ENCODE measurements at places on chromosomes 7 and 10. TPM values are rescaled to one million over a fixed set of nuclear protein-coding genes. Genes with fewer than 3 reads are reported as not detected.

DNA sequence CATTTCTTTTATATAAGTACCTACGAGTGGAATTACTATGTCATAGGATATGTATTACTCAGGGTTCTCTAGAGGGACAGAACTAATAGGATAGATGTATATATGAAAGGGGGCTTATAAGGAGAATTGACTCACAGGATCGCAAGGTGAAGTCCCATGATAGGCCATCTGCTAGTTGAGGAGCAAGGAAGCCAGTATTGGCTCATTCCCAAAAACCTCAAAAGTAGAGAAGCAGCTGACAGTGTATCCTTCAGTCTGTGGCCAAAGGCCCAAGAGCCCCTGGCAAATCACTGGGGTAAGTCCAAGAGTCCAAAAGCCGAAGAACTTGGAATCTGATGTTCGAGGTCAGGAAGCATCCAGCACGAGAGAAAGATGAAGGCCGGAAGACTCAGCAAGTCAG lies 59.8 kb downstream of the GALNT17 start:
- no peaks in the 10 kb centered on the region for H3K36me3 ChIP-seq
- H3K27ac ChIP-seq, result no peak overlapping the region
- no peaks in the 10 kb centered on the region for H3K27me3 ChIP-seq

- H3K27me3 ChIP-seq, result peaks cover 10% of the 10 kb centered on the region
- no peak overlapping the region for H3K4me3 ChIP-seq
- peaks cover 17% of the 10 kb centered on the region for H3K4me1 ChIP-seq
Measured at GRCh38 chr7:90242369-90243168, 2.4 kb upstream of the CFAP69 start.

TRIM73 gene
- total RNA-seq, result 19.1 TPM

DNA sequence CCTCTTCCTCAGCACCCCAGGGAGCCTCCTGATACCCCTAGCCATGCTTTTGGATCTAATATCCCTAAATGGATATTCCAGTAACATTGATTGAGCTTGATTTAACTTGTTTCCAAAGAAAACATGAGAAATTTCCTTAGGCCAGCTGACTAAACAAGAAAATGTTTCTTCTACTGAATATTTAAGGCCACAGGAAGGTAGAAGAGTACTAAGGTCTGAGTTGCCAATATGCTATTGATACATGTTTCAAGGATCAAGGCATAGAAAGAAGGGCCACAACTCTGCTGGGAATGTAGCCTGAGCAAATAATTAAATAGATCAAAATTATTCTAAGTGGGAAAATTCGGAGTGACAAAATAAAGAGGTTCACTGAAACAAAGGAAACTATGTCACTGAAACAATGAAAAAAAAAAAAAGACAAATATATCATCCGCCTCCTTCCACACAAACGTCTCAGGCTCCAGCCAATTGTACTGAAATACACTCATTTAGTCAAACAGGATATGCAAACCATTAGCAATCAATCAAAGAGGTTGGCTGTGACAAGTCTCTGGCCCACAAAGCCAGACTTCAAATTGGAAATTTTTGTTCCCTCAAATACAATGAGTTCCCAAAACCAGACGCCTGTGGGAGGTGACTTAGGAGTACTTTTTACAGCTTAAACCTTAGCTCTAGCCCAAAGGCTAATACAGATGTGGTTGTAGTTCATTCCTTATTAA lies 396.2 kb downstream of the HTR7 start:
- no peak overlapping the region for H3K4me3 ChIP-seq
- no peaks in the 10 kb centered on the region for H3K36me3 ChIP-seq
- H3K27me3 ChIP-seq, result no peaks in the 10 kb centered on the region
- H3K4me1 ChIP-seq, result no peaks in the 10 kb centered on the region
- no peak overlapping the region for H3K27ac ChIP-seq

GRCh38 chr10:45444976-45445898 lies 71.2 kb downstream of the ALOX5 start:
- H3K36me3 ChIP-seq, result no peaks in the 10 kb centered on the region
- DNase-seq, result no peak
- no peak overlapping the region for H3K4me3 ChIP-seq
- no peak overlapping the region for H3K27ac ChIP-seq
- H3K27me3 ChIP-seq, result no peaks in the 10 kb centered on the region
- no peaks in the 10 kb centered on the region for H3K4me1 ChIP-seq

DNA sequence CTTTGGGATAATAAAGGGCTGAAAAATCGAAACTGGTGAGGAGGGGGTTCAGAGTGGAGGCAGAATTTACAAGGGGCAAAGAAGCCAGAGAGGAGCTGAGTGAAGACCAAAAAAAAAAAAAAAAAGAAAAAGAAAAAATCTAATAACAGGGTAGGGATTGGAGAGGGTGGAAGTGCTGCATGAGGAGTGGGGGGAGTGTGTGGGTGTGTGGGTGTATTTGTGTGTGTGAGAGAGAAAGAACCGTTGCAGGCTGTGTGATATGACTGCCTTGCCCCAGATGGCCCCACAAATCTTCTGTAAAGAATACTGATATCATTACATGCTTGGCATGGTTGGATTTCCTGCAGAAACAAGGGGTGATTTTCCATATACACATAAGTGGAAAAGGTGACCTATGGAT lies 207.8 kb upstream of the IMMP2L start:
- H3K27ac ChIP-seq, result no peak overlapping the region
- no peaks in the 10 kb centered on the region for H3K36me3 ChIP-seq
- H3K4me1 ChIP-seq, result no peaks in the 10 kb centered on the region
- no peak for DNase-seq

GRCh38 chr10:983971-984655 lies 4.1 kb upstream of the GTPBP4 start:
- H3K27me3 ChIP-seq, result no peaks in the 10 kb centered on the region
- peaks cover 13% of the 10 kb centered on the region for H3K4me1 ChIP-seq
- DNase-seq, result no peak

PLAU gene
- not detected for total RNA-seq

GRCh38 chr7:1544178-1544895 lies 11.7 kb downstream of the TMEM184A start:
- no peaks in the 10 kb centered on the region for H3K4me1 ChIP-seq
- H3K4me3 ChIP-seq, result no peak overlapping the region
- no peaks in the 10 kb centered on the region for H3K27me3 ChIP-seq
- H3K27ac ChIP-seq, result no peak overlapping the region

CC2D2B gene
- not detected for total RNA-seq

DNA sequence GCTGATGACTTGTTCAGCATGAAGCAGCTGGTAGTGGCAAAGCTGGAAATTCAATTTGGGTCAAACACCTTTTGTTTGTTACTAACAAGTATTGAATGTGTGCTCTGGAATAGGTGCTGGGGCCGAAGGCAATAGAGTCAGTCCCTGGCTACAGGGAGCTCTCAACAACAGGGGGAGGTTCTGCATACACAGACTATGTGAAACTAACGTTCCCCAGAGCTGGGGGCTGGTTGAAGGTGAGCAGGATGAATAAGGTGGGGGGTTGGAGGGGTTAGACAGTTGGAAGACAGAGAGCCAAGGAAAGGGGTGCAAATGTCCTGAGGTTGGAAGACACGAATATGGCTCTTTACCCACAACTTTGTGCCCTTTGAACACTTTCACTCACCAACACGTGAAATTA lies 84.1 kb upstream of the PLPP4 start:
- no peaks in the 10 kb centered on the region for H3K4me1 ChIP-seq
- H3K36me3 ChIP-seq, result no peaks in the 10 kb centered on the region
- H3K27ac ChIP-seq, result no peak overlapping the region
- H3K4me3 ChIP-seq, result no peak overlapping the region

DNA sequence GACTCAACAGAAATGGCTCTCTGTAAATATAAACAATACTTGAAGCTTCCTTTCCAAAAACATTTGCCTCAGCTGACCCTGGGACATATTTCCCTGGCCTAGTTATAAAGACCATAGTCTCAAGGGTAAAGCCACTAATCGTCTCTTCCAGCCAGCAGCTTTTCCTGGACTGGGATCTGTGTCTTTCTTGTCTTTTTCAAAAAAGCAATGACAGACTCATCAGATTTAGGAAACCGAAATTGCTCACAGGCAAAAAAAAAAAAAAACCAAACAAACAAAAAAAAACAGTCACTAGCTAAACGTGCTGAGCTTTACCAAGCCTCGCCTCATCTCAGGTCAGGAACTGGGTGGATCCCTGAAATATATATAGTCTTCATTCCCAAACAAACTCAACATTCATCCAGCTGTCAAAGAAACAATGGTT lies 23.5 kb downstream of the STN1 start:
- peaks cover 35% of the 10 kb centered on the region for H3K4me1 ChIP-seq
- H3K4me3 ChIP-seq, result no peak overlapping the region
- peaks cover 89% of the 10 kb centered on the region for H3K36me3 ChIP-seq

DNA sequence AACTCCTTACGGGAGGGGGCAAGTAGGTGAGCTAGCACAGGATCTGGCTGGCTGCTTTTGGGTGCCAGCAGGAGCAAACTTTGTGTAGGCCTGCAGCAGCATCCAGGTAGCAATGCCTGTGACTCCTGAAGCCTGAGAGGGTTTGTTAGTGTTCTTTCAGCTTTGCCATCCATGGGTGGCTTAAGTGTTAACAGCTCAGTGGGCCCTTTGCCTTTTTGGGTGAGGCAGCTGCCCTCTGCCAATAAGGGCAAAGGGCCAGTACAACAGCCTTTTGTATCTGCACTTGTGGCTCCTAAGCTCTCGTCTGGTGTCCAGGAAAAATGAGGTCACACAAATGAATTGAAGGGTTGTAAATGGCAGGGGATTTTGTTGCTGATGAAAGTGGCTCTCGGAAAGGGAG lies 359.0 kb upstream of the CHRM2 start:
- no peaks in the 10 kb centered on the region for H3K27me3 ChIP-seq
- no peaks in the 10 kb centered on the region for H3K36me3 ChIP-seq
- no peak overlapping the region for H3K27ac ChIP-seq

UNCX gene
- not detected for total RNA-seq

ACTR3C gene
- total RNA-seq, result 1.9 TPM

GRCh38 chr10:10053051-10053450 lies 964.6 kb upstream of the CELF2 start:
- H3K36me3 ChIP-seq, result no peaks in the 10 kb centered on the region
- no peak overlapping the region for H3K27ac ChIP-seq
- DNase-seq, result no peak
- no peak overlapping the region for H3K4me3 ChIP-seq
- no peaks in the 10 kb centered on the region for H3K27me3 ChIP-seq

DNA sequence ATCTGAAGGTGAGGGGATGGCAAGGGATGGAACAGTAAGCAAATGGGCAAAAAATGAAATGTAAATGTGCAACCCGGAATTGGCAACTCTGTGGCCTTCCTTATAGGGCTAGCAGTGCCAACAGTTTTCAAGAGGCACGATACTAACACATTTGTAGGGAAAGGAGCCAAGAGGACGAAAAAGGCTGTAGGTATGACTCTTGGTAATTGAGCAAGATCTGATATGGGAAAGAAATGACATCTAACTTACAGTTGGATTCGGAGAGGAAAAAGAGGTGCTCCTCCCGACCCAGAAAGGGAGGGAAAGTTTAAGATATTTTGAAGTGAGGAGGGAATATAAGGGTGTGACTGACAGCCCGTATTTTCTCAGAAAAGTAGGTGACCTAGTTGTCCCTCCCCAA lies 2.1 kb upstream of the CREM start:
- H3K4me1 ChIP-seq, result peaks cover 21% of the 10 kb centered on the region
- no peak for DNase-seq
- no peaks in the 10 kb centered on the region for H3K36me3 ChIP-seq
- H3K4me3 ChIP-seq, result no peak overlapping the region
- H3K27ac ChIP-seq, result no peak overlapping the region
- no peaks in the 10 kb centered on the region for H3K27me3 ChIP-seq

DNA sequence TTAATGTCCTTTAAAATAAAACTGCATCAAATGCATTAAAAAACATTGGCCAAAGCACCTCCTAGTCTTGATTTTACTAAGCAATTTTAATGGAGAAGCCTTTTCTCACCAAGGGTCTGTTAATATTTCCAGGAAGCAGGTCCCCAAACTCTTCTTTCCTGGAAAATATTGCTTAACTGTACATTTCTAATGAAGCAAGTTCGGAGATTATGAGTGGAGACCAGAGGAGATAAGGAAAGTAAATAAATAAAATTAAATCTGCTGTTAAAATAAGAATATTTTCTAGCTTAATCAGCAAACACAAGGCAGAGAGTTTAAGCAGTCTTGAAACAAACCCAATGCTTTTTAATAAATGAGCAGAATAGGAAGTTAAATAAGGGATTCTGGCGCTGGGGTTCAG lies 322.4 kb downstream of the PTEN start:
- no peaks in the 10 kb centered on the region for H3K27me3 ChIP-seq
- DNase-seq, result no peak
- H3K27ac ChIP-seq, result no peak overlapping the region
- H3K36me3 ChIP-seq, result no peaks in the 10 kb centered on the region

EN2 gene
- total RNA-seq, result not detected

DNA sequence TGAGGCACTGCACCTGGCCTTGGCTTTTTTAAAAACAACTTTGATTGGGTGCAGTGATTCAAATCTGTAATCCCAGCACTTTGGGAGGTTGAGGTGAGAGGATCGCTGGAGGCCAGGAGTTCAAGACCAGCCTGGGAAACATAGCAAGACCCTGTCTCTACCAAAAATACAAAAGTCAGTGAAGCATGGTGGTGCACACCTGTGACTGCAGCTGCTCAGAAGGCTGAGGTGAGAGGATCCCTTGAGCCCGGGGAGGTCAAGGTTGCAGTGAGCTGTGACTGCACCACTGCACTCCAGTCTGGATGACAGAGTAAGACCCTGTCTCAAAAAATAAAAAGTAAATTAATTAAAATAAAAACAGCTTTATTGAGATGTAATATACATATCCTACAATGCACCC lies 84.9 kb downstream of the NPTX2 start:
- no peaks in the 10 kb centered on the region for H3K27me3 ChIP-seq
- H3K27ac ChIP-seq, result no peak overlapping the region
- no peak overlapping the region for H3K4me3 ChIP-seq
- DNase-seq, result no peak
- H3K4me1 ChIP-seq, result no peaks in the 10 kb centered on the region

GATA3 gene
- 128 TPM for total RNA-seq
